ENCODE measurements at places on chromosomes 11 and 22. TPM values are rescaled to one million over a fixed set of nuclear protein-coding genes. Genes with fewer than 3 reads are reported as not detected.

Gene GPR83
- 0.03 TPM for polyA plus RNA-seq

Gene PAMR1
- polyA plus RNA-seq: 4.2 TPM

Gene NXPE4
- polyA plus RNA-seq: not detected

Gene BLID
- polyA plus RNA-seq: not detected

Gene TUBA8
- 0.65 TPM for polyA plus RNA-seq

All from mammary epithelial cell (primary cell).